Ovary (tissue), 10 donors: ENCODE measurements at places on chromosomes 12 and 14.

- no peak for DNase-seq
These were observed 30.5 kb downstream of the DPF3 start for GRCh38 chr14:72863216-72864006.

- no peak for DNase-seq
These were observed 79.4 kb downstream of the ST8SIA1 start for GRCh38 chr12:22255097-22255496.

DNA sequence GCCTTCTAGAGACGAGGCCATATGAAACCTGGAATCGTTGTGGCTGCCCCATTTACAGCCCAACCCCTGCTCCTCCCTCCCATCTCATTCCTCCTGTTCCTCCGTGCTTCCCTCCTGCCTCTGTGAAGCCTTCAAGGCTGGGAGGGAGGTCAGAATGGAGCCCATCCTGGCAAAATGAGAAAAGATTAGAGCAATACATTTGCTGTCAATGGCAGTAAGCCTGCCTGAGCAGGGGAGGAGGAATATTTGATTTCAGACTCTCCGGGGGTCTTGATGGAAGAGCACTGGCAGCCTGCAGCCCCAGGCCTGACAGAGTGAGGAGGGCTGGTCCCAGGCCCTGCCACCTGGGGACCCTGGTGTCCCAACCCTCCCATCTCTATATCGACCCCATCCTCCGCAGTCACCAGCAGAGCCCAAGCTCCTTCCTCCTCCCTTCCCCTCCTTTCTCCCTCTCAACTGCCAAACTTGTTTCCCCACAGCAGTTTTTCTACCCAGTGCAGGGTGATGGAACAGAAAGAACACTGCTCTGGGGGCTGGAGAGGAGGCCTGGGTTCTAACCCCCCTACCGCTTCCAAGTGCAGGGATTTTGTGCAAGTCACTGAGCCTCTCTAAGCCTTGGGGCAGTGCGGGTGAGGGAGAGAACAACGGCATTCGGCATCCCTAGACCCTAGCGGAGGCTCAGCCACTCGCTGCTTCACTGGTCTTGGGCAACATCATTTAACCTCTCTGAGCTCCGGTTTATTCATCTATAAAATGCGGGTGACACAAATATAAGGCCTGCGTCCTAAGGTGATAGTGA lies 16.0 kb upstream of the RACGAP1 start:
- DNase-seq, result no peak

GRCh38 chr12:75364919-75365318 lies 26.0 kb upstream of the GLIPR1L2 start:
- no peak for DNase-seq

DNA sequence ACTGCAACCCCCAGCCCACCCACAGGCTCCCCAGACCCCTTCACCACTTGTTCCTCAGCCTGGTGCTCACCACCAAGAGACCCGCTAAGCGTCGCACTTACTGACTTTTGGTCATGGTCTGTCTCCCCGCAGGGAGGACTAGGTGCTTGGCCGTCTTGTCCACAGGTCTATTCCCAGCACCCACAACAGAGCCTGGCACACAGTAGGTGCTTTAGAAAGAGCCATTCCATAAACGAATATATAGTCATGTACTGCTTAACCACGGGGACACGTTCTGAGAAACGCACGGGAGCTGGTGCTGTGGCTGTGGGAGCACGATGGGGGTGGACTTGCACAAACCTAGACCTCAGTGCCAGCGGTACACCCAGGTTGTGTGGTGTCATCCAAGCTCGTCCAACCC lies 34.0 kb downstream of the NCOR2 start:
- DNase-seq, result no peak

DNA sequence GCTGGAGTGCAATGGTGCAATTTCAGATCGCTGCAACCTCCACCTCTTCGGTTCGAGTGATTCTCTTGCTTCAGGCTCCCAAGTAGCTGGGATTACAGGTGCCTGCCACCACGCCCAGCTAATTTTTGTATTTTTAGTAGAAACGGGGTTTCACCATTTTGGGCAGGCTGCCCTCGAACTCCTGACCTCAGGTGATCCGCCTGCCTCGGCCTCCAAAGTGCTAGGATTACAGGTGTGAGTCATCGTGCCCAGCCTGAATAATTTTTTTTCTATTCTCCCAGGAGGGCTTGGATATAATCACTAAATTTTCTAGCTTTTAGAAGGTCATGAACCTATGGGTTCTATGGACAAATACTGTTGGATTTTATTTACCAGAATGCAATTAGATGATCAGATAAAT lies 44.7 kb upstream of the GNPNAT1 start:
- no peak for DNase-seq

GRCh38 chr14:65019944-65020566 lies 33.4 kb downstream of the FNTB start:
- DNase-seq, result peak; percentile 15

DNA sequence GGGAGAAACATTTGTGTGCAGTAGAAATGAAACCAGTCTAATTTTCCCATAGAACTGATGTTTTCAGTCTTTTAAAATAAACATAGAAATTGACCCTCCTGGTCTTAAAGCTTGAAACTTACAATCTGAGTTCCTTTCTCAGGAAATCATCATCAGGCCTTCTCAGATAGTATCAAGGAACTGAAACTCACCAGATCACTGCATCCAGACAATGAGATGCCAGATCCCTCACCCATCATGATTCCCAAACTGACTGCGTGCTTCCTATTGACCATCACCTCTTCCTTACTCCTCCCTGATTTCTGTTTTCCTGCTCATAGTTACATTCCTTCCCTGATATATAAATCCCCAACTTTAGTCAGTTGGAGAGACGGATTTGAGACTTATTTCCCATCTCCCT lies 195.0 kb upstream of the AMIGO2 start:
- no peak for DNase-seq

- peak; percentile 95 for DNase-seq
These were observed at the start of gene AEBP2 for GRCh38 chr12:19439059-19440018. Gene AEBP2 (plus strand): TSS chr12:19439492. CDS start chr12:19439700, 208 bp downstream.

- no peak for DNase-seq
These were observed 1552.1 kb downstream of the AACS start for GRCh38 chr12:126617312-126617711.

DNA sequence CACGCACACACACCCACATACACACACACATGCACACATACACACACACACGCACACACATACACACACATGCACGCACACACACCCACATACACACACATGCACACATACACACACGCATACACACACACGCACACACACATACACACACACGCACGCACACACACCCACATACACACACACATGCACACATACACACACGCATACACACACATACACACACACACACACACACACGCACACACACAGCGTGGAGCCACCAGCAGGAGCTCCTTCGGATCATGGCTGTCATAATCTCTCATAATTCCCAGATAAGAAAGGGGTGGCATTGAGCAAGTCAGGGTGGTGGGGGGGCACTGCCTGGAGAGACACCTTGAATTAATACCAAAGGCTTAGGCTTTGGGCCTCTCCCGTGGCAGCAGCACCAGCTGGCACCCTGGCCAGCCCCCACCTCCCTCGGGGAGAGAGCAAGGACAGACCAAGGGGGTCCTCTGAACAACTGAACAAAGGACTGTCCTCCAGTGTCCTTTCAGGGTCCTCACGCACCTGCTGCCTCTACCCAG lies 21.9 kb downstream of the ANO2 start:
- DNase-seq, result no peak

GRCh38 chr12:52945389-52946232 lies 3.3 kb upstream of the KRT18 start:
- DNase-seq, result no peak

DNA sequence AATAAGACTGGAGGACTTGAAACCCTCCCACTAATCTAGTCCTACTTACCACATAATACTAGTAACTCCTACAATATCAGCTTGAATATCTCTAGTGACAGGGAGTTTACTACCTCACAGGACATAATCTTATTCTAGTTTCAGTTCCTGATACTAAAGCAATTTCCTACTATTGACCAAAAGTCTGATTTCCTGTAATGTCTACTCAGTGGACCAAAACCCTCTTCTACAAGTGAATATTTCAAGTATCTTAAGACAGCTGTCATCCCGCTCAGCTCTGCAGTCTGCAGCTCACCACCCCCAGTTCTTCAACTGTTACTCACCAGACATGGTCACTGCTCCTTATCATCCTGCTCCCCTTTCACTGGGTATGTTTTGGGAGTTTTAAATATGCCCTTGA lies 70.8 kb upstream of the TMCC3 start:
- DNase-seq, result no peak

- no peak for DNase-seq
These were observed 15.3 kb upstream of the SNAPC1 start for GRCh38 chr14:61746881-61747280.

- DNase-seq, result no peak
These were observed 64.7 kb downstream of the BTG1 start for GRCh38 chr12:92080911-92081285.

- DNase-seq, result no peak
These were observed 6.5 kb downstream of the CLSTN3 start for GRCh38 chr12:7136676-7137075.

DNA sequence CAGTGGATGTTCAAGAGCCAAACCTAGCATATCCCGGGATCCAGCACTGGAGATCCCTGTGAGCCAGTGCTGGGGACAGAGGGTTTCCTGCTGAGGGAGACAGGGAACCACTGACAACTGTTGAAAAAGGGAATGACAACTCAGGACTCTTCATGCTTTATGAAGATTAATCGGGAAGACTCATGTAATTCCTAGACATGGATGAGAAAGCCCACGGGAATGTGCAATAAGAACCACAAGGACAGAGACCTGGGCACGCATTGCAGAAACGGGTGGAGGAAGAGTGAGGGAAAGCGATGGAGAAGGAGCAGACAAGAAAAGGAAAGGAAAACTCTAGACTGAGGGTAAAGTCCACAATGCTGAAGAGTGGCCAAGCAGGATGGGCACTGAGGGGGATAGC lies 296.0 kb downstream of the PCNX1 start:
- DNase-seq, result no peak

DNA sequence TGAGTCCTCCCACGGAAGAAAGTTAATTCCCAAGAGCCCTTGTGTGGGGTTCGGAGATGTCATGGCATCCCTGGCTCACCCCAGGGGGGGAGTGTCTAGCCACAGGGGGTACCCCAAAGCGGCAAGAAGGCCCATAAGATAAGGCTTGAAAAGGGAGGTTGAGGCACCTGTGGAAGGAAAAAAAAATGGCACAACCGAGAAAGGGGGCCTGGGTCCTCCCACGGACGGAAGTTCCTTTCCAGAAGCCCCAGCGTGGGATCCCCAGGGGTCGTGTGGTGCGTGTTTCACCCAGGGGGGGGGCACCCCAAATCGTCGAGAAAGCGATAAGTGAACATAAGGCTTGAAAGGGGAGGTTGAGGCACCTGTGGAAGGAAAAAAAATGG lies 266.7 kb downstream of the ALG10 start:
- no peak for DNase-seq

- no peak for DNase-seq
These were observed 28.9 kb downstream of the ESR2 start for GRCh38 chr14:64265222-64265621.

- no peak for DNase-seq
These were observed 14.2 kb downstream of the AMN1 start for GRCh38 chr12:31714406-31715271.

GRCh38 chr14:21917699-21918436 lies 244.2 kb upstream of the OR4E1 start:
- DNase-seq, result no peak

GRCh38 chr14:22540293-22540692 lies 48.7 kb downstream of the DAD1 start:
- DNase-seq, result no peak

GRCh38 chr14:55180434-55180833 lies 11.0 kb downstream of the DLGAP5 start:
- no peak for DNase-seq

DNA sequence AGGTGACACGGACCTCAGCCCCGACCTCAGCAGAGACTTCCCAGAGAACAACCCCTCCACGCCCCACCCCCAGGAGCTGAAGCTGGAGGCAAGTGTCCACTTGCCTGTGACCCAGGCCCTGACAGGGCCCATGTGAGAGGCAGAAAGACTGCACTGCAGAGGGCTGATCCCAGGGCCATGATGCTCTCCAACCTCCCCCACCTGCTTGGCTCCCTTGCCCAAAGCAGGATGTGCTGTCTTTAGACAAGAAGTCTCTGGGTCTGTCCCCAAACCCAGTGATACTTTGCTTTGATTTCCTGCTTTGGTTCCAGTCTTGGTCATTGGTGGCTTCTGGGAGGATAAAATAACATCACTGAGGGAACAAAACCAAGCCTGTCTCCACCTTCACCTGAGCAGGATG lies 59.4 kb downstream of the BCL11B start:
- DNase-seq, result no peak

GRCh38 chr14:81565441-81566290 lies 32.0 kb upstream of the SEL1L start:
- no peak for DNase-seq

GRCh38 chr12:56389412-56389811 lies 26.8 kb upstream of the APOF start:
- DNase-seq, result no peak

DNA sequence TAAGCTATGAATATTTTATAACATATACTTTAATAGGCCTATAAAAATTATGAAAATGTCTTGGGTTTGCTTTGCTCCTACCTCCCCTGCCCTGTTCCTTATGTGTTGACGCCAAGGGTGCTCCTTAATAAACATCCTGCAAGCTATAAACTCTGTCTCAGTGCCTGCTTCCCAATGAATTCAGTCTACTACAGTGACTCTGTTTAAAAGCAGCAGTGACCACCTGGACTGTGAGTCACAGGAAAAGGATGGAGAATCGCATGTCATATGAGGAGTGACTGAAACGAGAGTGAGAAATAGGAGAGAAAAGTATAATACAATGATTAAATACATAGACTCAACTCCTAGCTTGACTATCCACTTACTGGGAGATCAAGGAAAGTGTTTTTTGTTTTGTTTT lies 41.1 kb upstream of the CFAP54 start:
- DNase-seq, result no peak

DNA sequence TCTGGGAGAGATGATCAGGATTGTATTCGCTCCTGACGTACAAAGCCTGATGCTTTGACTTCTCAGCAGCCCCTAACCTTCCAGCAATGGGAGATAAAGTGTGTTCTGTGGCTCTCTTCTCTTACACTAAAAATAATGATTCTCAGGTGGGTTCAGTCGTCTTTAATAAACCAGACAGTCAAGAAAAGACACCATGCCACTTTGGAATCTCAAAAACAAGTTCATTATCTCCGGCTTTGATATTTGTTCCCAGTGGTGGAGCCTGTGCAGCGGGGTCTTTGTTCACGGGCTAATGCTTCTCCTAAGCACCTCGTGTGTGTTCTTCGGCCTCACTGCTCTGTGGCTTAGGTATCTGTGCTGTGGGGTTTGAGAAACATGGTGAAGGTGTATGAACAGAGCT lies 1.6 kb downstream of the ACVR1B start:
- no peak for DNase-seq

- DNase-seq, result no peak
These were observed 82.5 kb downstream of the LMO3 start for GRCh38 chr12:16523284-16523950.

DNA sequence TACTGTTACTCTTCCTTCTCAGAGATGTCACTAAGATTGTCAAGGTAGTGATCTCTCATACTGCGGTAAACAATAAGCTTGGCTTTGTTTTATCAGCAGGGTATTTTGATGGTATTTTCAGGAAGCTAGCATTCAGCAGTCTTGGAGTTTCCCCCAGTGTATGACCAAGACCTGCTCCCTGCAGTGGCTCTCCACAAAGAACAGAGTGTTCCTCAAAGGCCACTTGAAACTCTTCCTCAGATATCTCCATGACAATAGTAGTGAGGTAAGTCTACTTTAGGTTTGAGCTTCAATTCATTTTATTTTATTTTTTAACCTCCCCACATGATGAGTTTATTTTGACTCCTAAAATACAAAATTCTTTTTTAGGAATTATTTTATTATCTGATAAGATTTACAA lies 74.0 kb upstream of the G2E3 start:
- DNase-seq, result no peak
